ENCODE measurements at places on chromosomes 11 and 22. TPM values are rescaled to one million over a fixed set of nuclear protein-coding genes. Genes with fewer than 3 reads are reported as not detected.

GRCh38 chr11:113705871-113706655 is at the start of gene TMPRSS5:
Gene TMPRSS5 (minus strand): TSS chr11:113706308. CDS start chr11:113706224, 84 bp downstream.
- no peak for DNase-seq

- DNase-seq = no peak
Observed at GRCh38 chr22:50171319-50171964, 911 bp downstream of the PANX2 start.

DNA sequence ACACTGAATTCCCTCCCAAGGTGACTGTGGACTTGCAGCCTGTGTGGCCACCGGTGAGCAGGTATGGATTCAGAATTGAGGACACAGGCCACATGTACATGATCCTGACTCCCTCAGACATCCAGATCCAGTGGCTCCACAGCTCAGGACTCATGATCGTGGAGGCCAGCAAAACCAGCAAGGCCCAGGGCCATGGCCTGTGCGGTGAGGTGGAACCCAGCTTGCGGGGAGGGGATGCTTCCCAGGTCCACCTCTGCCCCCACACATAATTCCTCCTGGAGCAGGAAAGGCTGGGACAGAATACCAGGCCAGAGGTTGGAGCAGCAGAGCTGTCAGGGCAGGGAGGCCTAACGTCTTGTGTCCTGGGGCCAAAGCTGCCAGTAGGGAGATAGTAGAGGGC is 82.1 kb downstream of the OTOG start:
- DNase-seq = no peak

- DNase-seq = no peak
Observed at GRCh38 chr11:73869332-73869949, 7.2 kb downstream of the COA4 start.

- no peak for DNase-seq
Observed at GRCh38 chr11:85171648-85172257, 455.4 kb downstream of the DLG2 start.

DNA sequence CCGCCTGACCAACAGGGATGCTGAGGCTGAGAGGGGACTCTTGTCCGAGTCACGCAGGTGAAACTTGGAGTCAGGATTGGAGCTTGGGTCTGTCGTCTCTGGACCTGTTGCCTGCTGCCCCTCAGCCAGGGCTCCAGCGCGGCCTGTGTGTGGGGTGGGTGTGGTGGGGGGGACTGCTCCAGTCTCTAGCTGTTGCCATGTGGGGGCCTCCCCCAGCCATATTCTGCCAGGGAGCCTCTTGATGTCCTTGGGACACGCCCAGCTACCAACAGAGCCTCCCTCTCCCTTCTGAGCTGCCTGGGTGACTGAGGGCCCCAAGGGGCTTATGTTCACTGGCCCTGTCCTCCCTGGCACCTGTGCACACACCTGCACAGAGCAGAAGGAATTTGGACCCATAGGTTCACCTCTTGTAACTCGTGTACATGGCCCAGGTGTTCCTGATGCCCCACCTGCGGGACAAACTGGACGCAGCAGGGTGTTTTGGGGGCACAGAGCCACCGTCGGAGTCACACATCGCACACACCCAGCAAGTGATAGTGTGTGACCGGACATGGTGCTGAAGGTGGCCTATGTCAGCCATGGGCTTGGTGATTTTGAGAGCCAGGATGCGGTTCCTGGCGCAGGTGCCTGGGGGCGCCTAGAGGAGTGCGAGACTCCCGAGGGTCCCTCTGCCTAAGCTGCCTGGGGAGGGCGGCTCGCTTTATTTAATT is 252.3 kb downstream of the TBC1D22A start:
- DNase-seq = no peak

- no peak for DNase-seq
Observed at GRCh38 chr11:112735470-112735869, 225.8 kb upstream of the NCAM1 start.

DNA sequence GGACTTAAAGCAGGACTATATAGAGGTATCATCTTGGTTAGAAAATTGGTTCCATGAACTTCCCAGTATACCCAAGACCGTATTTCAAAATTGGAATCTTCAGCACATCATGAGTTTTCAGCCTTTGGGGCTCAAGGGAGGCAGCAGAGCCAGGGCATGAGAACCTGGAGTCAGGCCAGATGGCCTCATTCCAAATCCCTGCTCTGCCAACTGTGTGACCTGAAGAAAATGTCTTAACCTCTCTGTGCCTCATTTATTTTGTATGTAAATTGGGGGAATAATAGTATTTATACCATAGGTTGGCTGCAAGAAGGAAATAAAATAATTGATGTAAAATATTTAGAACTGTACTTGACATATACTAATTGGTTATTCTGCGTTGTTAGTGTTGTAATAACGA is 987.6 kb downstream of the TBC1D22A start:
- no peak for DNase-seq

- DNase-seq = no peak
Observed at GRCh38 chr22:35424081-35424480, 24.1 kb downstream of the MCM5 start.

- peak; percentile 56 for DNase-seq
Observed at GRCh38 chr11:12410006-12410728, 32.8 kb downstream of the PARVA start.

DNA sequence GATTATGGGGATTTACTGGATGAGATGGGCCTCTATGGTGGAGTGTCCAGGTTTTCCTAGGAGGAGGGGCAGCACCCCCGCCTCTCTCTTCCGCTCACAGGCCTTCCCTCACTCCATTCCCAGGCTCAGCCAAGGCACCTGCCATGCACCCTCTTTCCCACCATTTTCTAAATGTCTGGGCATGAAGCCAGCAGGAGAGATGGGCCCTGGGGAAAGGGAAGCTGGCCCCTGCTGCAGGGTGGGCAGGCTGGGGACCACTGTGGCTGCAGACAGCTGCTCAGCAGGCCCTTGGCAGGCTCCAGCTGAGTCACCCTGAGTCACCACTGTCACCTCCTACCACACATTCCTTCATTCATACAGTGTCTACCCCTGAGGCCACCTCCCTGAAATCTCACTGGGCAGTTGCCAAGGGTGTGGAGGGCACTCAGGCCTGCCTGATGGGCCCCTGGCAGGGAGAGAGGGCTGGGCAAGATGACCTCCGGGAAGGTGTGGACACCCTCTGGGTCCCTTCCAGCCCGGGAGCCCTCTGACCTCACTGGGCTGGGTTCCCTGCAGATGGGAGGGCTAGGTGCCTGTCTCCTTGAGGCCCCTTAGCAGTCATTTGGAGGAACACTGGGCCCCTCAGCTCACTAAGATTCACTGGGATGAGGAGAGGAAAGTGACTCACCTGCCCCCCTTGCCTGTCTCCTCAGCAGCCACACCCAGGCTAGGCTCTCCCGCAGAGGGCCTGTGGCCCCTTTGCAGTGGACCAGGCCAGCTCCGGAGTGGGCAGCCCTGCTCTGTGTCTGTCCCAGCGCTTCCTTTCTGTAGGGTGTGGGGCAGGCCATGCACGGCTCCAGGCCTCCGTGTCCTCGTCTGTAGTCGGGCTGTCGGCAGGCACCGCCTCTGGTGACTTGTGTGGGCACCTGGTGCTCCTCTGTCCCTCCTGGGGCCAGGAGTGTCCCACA is 7.8 kb downstream of the MYEOV start:
- DNase-seq = peak; percentile 73

DNA sequence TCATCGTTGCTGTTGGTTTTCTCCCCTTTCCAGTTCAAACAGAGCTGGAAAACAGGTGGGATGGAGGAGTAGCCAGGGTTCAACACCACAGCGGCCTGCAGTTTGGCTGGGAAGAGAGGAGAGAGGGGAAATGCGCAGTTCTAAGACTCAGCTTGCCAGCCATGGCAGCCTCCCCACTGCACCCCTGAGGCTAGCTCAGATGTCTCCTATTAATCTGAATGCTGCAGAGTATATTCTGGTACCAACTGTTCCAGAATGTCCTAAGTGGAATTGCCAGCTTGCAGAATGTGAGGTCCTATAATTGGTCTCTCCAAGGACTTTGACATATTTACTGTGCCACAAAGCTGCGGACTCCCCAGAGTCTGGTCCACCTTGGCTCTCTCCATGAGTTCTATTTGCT is 32.0 kb downstream of the NEFH start:
- DNase-seq = no peak

GRCh38 chr22:37641561-37641949 is 2.1 kb downstream of the SH3BP1 start:
- no peak for DNase-seq

GRCh38 chr11:73284106-73284505 is 12.0 kb downstream of the P2RY6 start:
- DNase-seq = no peak

GRCh38 chr11:94171693-94172440 is 43.2 kb downstream of the PANX1 start:
- DNase-seq = peak; percentile 39

DNA sequence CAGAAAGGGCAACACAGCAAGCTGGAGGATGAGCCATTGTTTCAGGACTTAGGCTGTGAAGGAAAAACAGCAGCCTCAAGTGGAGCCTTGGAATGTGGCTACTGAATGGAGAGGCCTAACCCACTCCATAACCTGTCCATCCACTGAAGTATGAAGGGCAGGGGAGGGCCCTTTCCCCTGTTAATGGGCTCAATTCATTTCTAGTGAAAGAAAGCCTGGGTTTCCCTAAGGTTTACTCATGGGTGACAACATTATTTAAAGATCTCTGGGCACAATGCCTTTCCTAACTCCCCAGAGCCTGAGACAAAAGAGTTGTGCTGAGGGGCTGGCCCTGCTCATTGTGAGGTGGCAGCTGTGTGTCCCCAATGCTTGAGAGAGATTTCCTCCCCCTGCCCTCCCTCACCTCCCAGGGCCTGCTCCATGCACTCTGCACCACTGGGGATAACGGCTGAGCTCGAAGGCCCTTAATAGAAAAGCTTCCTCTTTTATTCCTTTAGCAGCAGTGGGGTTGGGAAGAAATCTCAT is 83.8 kb downstream of the ME3 start:
- DNase-seq = peak; percentile 22

- DNase-seq = no peak
Observed at GRCh38 chr11:66277471-66278362, at the start of gene CNIH2. Gene CNIH2 (plus strand): TSS chr11:66278175. CDS start chr11:66278457, 282 bp downstream.

DNA sequence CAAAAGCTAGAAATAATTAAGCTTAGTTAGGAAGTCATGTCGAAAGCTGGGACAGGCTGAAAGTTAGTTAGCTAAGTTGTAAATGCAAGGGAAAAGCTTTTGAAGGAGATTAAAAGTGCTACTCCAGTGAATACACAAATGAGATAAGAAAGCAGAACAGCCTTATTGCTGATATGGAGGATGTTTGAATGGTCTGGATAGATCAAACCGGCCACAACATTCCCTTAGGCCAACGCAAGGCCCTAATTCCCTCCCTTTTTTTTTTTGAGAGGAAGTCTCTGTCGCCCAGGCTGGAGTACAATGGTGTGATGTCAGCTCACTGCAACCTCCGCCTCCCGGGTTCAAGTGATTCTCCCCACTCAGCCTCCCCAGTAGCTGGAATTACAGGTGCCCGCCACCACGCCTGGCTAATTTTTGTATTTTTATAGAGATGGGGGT is 23.3 kb upstream of the WEE1 start:
- no peak for DNase-seq

DNA sequence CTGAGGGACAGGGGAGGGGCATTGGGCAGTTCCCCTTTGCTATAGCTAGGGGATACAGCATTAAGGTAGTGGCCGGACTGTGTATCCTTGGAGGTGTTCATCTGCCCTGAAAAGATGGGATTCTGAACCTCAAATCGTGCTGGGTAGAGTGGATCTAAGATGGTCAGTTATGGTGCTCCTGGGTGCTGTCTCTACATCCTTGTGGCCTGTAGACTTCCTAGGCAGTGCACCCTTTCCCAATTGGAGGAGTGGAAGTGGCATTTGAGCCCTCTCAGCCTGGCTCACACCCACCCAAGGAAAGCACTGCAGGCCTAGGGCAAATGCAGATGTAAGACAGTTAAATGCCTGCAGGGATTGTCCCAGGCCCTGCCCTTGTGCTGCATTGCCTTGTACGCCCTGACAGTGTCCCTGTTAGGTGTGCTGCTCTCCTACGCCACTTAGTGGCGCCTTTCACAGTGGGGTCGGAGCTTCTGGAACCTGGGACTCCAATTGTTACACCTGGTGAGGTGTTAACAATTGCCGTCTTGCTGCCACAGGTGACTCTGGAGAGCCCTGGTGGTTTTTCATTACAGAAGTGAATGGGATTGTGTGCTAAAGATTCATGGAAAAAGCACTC is 35.0 kb downstream of the PPFIBP2 start:
- DNase-seq = no peak

DNA sequence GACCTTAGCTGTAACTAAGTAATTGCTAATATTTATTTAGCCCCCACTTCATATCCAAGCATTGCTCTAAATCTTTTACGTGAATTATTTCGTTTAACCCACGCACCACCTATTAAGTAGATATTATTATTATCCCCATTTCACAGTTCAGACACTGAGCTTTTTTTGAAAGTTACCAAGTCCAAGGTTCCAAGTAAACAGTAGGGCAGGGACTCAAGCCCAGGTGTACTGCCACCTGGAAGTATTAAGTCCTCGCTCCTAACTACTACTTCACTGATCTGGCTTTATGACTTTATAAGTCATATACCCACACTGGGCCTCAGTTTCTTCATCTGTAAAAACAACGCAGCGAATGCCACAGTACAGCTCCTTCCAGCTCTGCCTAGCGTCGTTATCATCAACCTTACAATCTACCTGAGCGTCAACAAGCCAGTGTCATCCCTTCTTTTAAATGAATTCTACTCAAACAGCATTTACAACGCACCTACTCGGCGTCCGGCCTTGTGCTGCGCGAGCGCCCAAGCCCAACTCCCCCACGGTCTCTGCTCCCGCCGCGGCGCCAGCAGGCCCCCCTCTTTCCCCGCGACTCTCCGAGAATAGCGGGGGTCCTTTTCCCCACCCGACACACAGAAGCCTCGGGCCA is 624 bp downstream of the TMEM41B start:
- DNase-seq = peak; percentile 11

DNA sequence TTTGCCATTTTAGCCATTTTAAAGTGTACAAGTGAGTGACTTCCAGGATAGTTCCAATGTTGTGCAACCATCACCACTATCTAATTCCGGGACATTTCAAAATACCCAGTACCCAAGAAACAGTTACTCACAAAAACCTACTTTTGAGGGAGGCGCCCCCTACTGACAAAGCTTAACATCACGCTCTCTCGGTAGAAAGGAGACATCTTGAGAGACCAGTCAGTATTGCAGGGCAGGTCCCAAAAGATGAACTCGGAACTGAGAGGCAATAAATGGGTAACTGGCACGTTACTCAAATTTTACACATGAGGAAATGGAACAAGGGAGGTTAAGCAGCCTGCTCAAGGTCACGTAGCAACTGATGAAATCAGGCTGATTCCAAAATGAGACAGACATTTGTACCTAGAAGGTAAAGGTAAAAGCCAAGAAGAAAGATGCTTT is 50.0 kb upstream of the POU2AF1 start:
- peak; percentile 84 for DNase-seq

Gene BRSK2
- not detected for total RNA-seq

Gene GGT5
- total RNA-seq = 4.4 TPM

Gene MS4A10
- total RNA-seq = not detected

Gene FXYD2
- not detected for total RNA-seq

Gene FGF19
- not detected for total RNA-seq

Gene SF3B2
- 158 TPM for total RNA-seq

Gene OR5A1
- total RNA-seq = not detected

Gene GSTT2B
- total RNA-seq = 4.9 TPM

Gene OR2AT4
- not detected for total RNA-seq
